Stimulated activated CD8-positive, alpha-beta memory T cell treated with anti-CD3 and anti-CD28 coated beads, Interleukin-7, amount 100 ng/mL, for 48 hours (primary cell): ENCODE measurements at places on chromosomes 12 and 14.

DNA sequence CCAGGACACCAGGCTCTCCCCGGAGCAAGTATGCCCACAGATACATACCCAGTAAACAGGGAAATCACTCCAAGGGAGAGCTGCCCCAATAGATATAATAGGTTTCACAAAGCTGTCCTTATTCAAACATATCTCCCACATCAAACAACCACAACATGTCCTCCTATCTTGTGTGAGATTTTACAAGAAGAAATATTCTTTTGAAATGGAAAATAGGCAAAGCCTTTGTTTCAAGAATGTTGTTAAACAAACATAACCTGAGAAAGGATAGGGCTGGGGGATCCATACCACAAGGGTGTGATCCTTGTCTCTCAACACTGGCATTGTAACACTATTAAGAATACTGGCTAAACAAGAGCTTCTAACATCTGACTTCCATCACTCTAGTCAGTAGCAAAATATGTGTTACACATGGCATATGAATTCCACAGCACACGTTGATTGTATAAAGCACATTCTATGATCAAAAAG, 32.9 kb downstream of the LGR5 start:
- no peak for DNase-seq

DNA sequence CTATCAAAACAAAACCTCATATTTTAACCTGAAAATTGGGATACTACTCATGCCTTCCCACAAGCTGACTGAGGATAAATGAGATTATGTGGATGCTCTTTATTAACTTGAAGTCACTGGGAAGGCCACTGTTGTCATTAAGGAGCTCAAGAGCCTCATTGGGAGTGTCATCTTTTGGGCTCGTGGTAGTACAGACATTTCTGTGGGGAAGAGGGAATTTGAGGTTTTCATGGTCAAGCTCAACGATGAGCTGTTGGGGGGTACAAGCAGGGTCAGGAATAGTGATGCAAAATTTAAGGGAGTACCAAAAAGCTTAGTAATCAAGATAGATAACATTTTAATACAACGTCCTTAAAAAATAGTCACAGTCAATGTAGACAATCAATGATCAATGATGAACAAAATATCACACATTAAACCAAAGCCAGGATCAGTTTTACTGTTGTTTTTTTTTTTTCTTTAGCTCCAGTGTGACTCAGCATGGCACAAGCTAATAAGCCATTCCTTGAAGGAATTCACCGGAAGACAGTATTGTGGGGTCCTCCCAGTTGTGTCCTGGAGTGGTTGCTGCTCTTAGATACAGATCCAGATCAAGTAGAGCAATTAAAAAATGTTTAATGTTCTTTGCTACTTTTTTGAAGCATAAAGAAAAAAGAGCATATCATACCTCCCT, 130.9 kb downstream of the C12orf75 start:
- no peak for DNase-seq

DNA sequence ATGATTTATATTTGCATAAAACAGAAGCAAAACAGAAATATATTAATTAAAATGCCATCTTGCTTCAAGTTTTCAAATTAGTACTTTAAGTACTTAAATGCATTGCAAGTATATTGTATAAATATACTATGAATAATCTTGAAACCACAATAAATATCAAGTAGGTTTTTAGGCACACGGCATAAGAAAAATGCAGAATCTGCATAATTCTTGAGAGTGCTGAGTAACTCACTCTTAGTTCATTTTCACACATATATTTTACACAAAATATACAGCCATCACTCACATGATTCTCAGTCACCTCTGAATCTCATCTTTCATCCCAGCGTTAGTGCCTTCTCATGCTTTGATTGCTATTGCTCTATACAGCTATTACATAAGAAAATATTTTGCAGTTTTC, 51.9 kb downstream of the SLC6A15 start:
- DNase-seq = no peak

DNA sequence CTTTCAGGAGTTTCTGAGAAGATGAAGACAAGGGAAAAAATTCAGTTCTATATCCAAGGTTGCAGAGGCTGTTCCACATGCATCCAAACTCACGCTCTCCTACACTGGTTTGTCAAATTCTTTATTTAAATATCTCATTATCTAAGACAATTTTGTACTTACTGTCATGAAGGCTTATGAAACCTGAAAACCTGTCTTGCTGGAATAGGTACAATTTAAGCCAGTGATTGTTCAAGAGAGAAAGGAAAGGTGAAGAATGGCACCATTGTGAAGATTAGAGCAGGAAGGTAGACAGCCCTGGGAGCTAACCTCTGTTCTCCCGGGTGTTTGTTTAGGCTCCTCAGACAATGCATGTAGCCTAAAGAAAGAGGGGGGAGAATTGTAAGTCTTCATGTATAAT, 315.1 kb upstream of the PRKD1 start:
- no peak for DNase-seq

- DNase-seq = no peak
These were observed 25.0 kb downstream of the HIF1A start for GRCh38 chr14:61720294-61720661.

DNA sequence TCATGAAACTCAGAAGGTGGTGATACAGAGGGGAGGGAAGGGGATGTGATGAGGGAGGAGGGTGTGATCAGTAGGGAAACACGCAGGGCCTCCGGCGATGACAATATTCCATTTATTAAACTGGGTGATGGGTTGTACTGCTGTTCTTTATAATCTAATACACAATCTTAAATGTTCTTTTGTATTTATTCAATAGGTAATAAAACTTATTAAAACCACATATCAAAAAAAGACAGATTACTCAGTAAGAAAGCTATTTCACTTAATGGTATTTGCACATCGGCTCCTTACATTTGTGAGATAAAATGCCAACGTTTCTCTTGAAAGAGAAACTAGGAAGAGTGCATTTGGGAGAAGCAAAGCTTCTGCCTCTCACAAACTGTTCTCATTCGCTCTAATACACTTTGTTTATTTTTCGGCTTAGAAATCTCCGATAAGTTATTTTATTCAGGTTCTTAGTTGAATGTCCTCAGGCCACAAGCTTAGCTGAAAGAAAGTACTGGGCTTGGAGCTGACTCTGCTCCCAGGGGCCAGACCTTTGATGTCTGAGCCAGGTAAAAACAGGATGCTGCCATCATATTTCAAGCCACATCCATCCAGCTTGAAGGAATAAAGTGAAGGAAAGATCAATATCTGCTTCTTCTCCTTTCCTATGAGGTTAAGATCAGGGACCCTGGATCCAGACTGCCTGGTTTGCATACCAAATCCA, 17.5 kb downstream of the STON2 start:
- DNase-seq = no peak

DNA sequence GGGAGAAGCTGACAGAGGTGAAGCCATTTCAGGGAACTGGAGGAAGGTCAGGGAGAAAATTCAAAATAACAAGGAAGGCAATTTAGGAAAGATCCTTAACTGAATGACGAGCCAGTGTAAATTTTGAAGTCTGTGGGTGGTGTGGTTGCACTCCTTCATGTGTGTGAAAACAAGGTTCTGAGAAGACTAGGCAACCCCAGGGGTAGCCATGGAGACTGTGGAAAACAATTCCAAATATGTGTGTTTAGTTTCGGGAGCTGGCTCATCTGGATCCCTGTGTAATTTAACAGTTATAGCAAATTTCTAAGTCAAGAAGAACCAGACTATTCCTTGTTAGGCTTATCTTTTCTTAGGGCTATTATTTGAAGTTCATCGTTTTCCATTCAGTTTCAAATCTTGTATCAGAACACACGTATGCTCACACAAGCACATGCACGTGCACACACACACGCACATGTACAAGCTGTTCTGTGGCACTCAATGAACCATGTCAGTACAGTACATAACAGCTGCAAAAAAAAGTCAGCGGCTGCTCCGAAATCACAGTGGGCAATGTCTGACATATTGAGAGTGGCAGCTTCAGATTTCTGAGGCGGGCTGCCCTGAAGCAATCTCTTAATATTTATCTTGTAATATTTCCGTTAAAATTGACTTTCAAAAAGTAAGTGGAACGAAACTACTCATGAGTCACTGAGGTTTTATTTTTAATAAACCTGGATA, 411.2 kb downstream of the AEBP2 start:
- no peak for DNase-seq
